ENCODE measurements at places on chromosomes 3 and 15. TPM values are rescaled to one million over a fixed set of nuclear protein-coding genes. Genes with fewer than 3 reads are reported as not detected.
A peak's percentile ranks its signal among the peaks of the same experiment; 100 is the strongest.

RARB gene
- total RNA-seq: not detected

KNL1 gene
- total RNA-seq: 46.2 TPM

IL16 gene
- total RNA-seq: 284 TPM

SEC61A1 gene
- total RNA-seq: 126 TPM

CCDC13 gene
- 0.85 TPM for total RNA-seq

GRCh38 chr3:14518893-14519292, 21.2 kb downstream of the GRIP2 start:
- H3K4me1 ChIP-seq: no peaks in the 10 kb centered on the region
- no peak overlapping the region for H3K4me3 ChIP-seq
- DNase-seq: peak; percentile 2
- no peaks in the 10 kb centered on the region for H3K36me3 ChIP-seq
- no peak overlapping the region for H3K27ac ChIP-seq

- H3K27me3 ChIP-seq: peaks cover 4% of the 10 kb centered on the region
- H3K36me3 ChIP-seq: no peaks in the 10 kb centered on the region
- DNase-seq: no peak
- H3K4me1 ChIP-seq: peaks cover 7% of the 10 kb centered on the region
Observed at GRCh38 chr3:27671101-27671500, 51.0 kb downstream of the EOMES start.

DNA sequence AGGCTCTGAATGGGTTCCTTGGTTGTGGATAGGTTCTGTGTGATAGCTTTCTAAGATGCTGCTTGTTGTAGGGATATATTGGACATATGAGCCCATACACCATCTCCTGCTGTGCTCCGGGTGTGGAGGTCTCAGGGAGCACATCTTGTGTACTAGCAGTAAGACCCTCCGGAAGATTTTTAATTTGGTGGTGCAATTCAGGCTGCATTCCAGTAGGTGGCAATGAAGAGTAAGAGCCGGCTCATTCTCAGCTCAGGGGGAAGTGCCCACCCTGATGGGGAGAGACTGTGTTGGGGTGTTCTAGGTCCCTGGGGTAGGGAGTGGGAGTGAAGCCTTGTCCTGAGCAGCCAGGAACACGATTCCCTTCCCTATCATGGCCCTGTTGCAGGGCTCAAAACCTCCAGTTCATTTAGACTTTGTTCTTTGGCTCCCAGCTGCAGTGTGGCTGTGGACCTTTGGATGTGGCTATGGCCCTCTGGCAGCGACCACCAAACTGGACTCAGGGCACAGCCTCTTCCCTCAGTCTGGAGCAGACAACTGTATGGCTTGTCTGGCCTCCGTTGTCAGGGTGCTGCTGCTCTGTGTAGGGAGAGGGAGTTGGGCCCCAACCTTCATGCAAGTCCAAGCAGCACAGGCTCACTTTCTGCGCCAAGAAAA, 104.7 kb downstream of the UNC13C start:
- H3K36me3 ChIP-seq: no peaks in the 10 kb centered on the region
- H3K4me1 ChIP-seq: no peaks in the 10 kb centered on the region
- H3K27me3 ChIP-seq: peaks cover 2% of the 10 kb centered on the region
- H3K27ac ChIP-seq: no peak overlapping the region
- H3K4me3 ChIP-seq: no peak overlapping the region
- no peak for DNase-seq

GRCh38 chr3:44988073-44988472, 12.0 kb downstream of the EXOSC7 start:
- peaks cover 64% of the 10 kb centered on the region for H3K4me1 ChIP-seq
- H3K4me3 ChIP-seq: no peak overlapping the region
- H3K36me3 ChIP-seq: peaks cover 29% of the 10 kb centered on the region
- no peaks in the 10 kb centered on the region for H3K27me3 ChIP-seq
- H3K27ac ChIP-seq: no peak overlapping the region

GRCh38 chr15:40333922-40334492, 6.7 kb downstream of the CCDC9B start:
- H3K27ac ChIP-seq: peak overlapping the region; percentile 57
- no peaks in the 10 kb centered on the region for H3K27me3 ChIP-seq
- peak; percentile 41 for DNase-seq
- peaks cover 19% of the 10 kb centered on the region for H3K4me1 ChIP-seq
- H3K4me3 ChIP-seq: peak overlapping the region; percentile 55
- no peaks in the 10 kb centered on the region for H3K36me3 ChIP-seq

DNA sequence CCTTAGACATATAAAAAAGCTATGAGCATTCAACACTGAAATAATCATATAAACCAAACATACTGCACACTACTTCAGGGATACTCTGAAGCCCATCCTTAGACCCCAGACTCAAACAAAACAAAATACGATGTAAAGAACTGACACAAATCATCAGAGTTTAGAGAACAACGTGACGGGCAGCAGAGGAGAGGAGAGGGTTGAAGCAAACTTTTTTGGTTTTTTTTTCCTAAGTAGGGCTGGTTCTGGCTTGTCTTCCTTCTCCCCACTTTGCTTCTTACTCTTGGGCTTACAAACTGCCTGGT, 34.7 kb downstream of the GAP43 start:
- no peak for DNase-seq
- H3K36me3 ChIP-seq: peaks cover 3% of the 10 kb centered on the region
- peaks cover 28% of the 10 kb centered on the region for H3K4me1 ChIP-seq
- H3K27me3 ChIP-seq: no peaks in the 10 kb centered on the region
- peak overlapping the region; percentile 97 for H3K4me3 ChIP-seq

DNA sequence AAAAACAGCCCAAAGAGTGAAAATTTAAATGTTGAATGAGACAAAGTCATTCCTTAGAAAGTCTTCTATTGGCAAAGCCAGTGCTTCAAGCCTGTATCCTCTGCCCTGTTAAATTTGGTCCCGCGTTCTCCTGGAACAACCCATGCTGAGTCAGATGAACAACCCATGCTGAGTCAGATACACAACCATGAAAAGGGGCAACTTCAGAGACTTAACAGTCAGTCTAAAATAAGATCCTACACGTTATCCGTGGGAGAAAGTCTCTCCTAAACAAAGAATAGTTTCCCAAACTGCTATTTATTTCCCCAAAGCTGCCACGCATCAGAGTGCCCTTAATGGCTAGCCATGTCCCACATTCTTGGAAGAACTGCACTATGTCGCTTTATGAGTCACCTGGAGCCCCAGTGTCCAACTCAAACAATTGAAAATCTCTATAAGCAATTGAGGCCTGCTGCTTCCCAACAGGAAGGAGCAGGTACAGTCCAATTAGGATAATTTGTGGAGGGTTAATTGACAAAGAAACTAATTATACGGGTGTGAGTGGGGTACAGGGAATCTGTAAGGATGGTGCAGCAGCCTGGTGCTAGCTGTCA, 66.1 kb downstream of the WHAMM start:
- DNase-seq: no peak
- H3K36me3 ChIP-seq: no peaks in the 10 kb centered on the region
- H3K27ac ChIP-seq: no peak overlapping the region
- H3K4me3 ChIP-seq: no peak overlapping the region

GRCh38 chr15:94509259-94509658, 277.9 kb downstream of the MCTP2 start:
- DNase-seq: no peak
- H3K36me3 ChIP-seq: no peaks in the 10 kb centered on the region
- H3K27me3 ChIP-seq: peaks cover 10% of the 10 kb centered on the region
- no peaks in the 10 kb centered on the region for H3K4me1 ChIP-seq
- no peak overlapping the region for H3K27ac ChIP-seq

- H3K4me1 ChIP-seq: no peaks in the 10 kb centered on the region
- H3K4me3 ChIP-seq: no peak overlapping the region
- no peaks in the 10 kb centered on the region for H3K27me3 ChIP-seq
- H3K36me3 ChIP-seq: peaks cover 3% of the 10 kb centered on the region
- H3K27ac ChIP-seq: no peak overlapping the region
Observed at GRCh38 chr3:31421314-31422048, 111.2 kb upstream of the STT3B start.

- DNase-seq: no peak
- no peak overlapping the region for H3K27ac ChIP-seq
- H3K36me3 ChIP-seq: no peaks in the 10 kb centered on the region
- no peak overlapping the region for H3K4me3 ChIP-seq
- no peaks in the 10 kb centered on the region for H3K4me1 ChIP-seq
- H3K27me3 ChIP-seq: no peaks in the 10 kb centered on the region
Observed at GRCh38 chr15:53808058-53808706, 48.7 kb upstream of the WDR72 start.

- no peak for DNase-seq
- H3K27me3 ChIP-seq: peaks cover 55% of the 10 kb centered on the region
- no peak overlapping the region for H3K27ac ChIP-seq
- no peaks in the 10 kb centered on the region for H3K36me3 ChIP-seq
- H3K4me1 ChIP-seq: peaks cover 7% of the 10 kb centered on the region
Observed at GRCh38 chr3:146161663-146162002, 649 bp upstream of the PLOD2 start.

GRCh38 chr3:157865352-157866000, 240.7 kb downstream of the SHOX2 start:
- DNase-seq: peak; percentile 61
- no peaks in the 10 kb centered on the region for H3K36me3 ChIP-seq
- no peaks in the 10 kb centered on the region for H3K4me1 ChIP-seq
- no peak overlapping the region for H3K27ac ChIP-seq

- H3K4me1 ChIP-seq: no peaks in the 10 kb centered on the region
- H3K36me3 ChIP-seq: no peaks in the 10 kb centered on the region
- peaks cover 21% of the 10 kb centered on the region for H3K27me3 ChIP-seq
- H3K27ac ChIP-seq: no peak overlapping the region
- H3K4me3 ChIP-seq: no peak overlapping the region
Observed at GRCh38 chr3:44033123-44033522, 208.6 kb upstream of the TOPAZ1 start.

- H3K36me3 ChIP-seq: peaks cover 7% of the 10 kb centered on the region
- no peaks in the 10 kb centered on the region for H3K27me3 ChIP-seq
- H3K27ac ChIP-seq: no peak overlapping the region
- H3K4me3 ChIP-seq: no peak overlapping the region
- DNase-seq: no peak
Observed at GRCh38 chr3:105907777-105908176, 39.0 kb upstream of the CBLB start.

DNA sequence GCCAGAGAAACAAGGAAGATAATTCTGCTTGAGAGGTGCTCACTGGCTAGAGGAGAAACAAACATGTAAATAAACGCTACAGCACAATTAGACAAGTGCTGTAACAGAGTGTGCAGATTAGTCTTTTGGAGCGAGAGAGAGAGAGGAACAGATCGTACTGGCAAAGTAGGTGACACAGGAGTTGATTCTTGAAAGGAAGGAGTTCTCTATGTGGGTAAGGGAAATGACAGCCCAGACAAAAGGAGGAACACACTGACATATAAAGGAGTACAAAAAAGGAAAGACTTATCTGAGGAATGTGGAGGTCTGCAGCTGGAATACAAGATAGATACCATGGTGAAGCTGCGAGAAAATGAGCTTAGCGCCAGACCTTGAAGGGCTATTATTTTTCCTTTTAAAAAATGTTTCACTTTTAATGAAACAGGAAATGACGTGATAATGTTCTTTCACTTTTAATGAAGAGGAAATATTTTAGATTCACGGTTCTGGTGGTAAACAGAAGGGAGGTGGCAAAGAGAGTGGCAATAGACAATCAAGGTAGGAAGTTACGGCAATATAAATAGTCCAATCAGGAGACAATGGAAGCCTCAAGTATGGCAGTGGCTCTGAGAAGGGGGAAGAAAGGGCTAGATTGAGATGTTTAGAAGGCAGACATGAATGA, 202.9 kb downstream of the VPS13C start:
- H3K27me3 ChIP-seq: no peaks in the 10 kb centered on the region
- DNase-seq: no peak
- H3K27ac ChIP-seq: no peak overlapping the region
- H3K4me1 ChIP-seq: no peaks in the 10 kb centered on the region
- no peak overlapping the region for H3K4me3 ChIP-seq

- H3K27me3 ChIP-seq: peaks cover 56% of the 10 kb centered on the region
- H3K27ac ChIP-seq: no peak overlapping the region
- H3K36me3 ChIP-seq: no peaks in the 10 kb centered on the region
- peaks cover 10% of the 10 kb centered on the region for H3K4me1 ChIP-seq
- DNase-seq: peak; percentile 29
- H3K4me3 ChIP-seq: peak overlapping the region; percentile 67
Observed at GRCh38 chr3:160224811-160225175, 429 bp upstream of the C3orf80 start.

DNA sequence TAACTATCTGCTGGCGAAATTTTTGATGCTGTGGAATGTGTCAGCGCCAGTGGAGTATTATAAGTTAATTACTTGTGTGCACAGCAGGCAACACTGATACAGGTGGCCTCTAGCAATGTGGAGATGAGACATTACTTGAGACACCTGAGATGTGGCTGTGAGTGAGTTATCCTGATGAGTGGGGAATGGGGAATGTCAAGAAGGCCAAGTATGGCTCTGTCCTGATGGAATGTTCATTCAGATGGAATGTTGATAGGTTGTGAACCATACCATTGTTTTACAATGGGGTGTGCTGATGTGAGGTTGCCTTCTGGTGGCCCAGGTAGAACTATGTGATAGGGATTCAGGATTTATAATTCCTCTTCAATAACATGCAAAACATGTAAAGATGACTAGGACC, 404.8 kb downstream of the PTPRG start:
- no peak overlapping the region for H3K4me3 ChIP-seq
- no peaks in the 10 kb centered on the region for H3K27me3 ChIP-seq
- H3K4me1 ChIP-seq: no peaks in the 10 kb centered on the region
- no peaks in the 10 kb centered on the region for H3K36me3 ChIP-seq

GRCh38 chr15:50876989-50877360, 31.5 kb upstream of the AP4E1 start:
- peaks cover 8% of the 10 kb centered on the region for H3K27me3 ChIP-seq
- peak overlapping the region; percentile 94 for H3K27ac ChIP-seq
- H3K4me1 ChIP-seq: peaks cover 53% of the 10 kb centered on the region
- no peaks in the 10 kb centered on the region for H3K36me3 ChIP-seq
- peak; percentile 50 for DNase-seq
- H3K4me3 ChIP-seq: peak overlapping the region; percentile 75

GRCh38 chr3:96755519-96755918, 58.9 kb upstream of the EPHA6 start:
- H3K27ac ChIP-seq: no peak overlapping the region
- no peaks in the 10 kb centered on the region for H3K27me3 ChIP-seq
- no peak for DNase-seq
- H3K36me3 ChIP-seq: no peaks in the 10 kb centered on the region

GRCh38 chr3:195239121-195239520, 31.8 kb downstream of the XXYLT1 start:
- no peaks in the 10 kb centered on the region for H3K27me3 ChIP-seq
- peaks cover 25% of the 10 kb centered on the region for H3K36me3 ChIP-seq
- no peak for DNase-seq
- H3K27ac ChIP-seq: no peak overlapping the region
- peaks cover 10% of the 10 kb centered on the region for H3K4me1 ChIP-seq

DNA sequence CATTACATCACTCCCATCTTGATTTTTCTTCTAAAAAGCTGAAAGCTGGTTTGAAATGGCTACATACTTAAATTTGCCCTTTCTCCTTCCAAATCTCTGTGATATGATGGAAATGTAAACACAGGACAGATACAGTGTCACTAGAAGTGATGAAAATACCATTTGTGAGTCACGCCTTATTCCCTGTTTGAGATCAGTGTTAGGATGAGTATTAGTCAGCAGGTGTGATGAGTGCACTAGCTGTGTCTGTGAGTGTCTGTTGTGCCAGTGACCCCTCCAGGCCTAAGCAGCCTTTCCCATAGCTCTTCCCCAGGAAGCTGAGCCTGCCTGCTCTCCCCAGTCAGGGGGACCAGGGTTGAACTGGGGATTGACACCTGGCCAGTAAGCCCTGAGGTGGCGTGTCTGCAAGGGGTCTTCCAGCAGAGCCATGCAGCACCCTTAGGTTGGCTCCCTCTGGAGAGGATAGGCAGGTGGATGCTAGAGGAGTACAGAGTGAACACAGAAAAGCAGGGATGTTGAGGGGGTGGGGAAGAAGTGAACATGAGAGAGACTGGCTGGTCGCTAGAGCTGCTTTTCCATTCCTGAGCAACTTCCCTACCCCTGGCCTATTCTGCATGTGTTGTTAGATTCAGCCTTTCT, 92.0 kb downstream of the PDE8A start:
- no peak overlapping the region for H3K4me3 ChIP-seq
- peaks cover 24% of the 10 kb centered on the region for H3K36me3 ChIP-seq
- H3K27ac ChIP-seq: no peak overlapping the region
- peaks cover 4% of the 10 kb centered on the region for H3K4me1 ChIP-seq
- no peaks in the 10 kb centered on the region for H3K27me3 ChIP-seq
